CD4-positive, alpha-beta T cell (primary cell): ENCODE measurements at places on chromosomes 6 and 20.

DNA sequence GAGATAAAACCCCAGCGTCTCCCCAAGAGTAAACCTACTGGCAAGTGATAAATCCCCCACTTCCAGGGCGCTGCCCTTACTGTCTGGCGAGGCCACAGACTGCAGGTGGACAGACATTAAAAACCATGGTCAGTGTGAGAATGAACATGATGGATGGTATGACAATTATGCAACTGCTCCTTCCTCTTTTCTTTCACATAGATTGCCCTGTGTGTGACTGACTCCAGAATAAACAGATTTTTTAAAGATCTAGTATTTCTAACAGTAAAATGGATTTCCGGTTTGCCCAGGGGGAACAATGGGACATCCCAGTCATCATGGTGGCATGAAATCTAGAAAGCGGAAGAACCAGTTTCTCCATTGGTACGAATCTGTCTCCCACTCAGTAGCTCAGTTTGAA is 153.7 kb downstream of the FOXC1 start:
- no peak for DNase-seq

- DNase-seq: peak; percentile 20
Observed at GRCh38 chr6:138161338-138162110, at the start of gene ARFGEF3. Gene ARFGEF3, plus strand, starts transcription at chr6:138161939. Its CDS starts 148 bp downstream, at chr6:138162087.

DNA sequence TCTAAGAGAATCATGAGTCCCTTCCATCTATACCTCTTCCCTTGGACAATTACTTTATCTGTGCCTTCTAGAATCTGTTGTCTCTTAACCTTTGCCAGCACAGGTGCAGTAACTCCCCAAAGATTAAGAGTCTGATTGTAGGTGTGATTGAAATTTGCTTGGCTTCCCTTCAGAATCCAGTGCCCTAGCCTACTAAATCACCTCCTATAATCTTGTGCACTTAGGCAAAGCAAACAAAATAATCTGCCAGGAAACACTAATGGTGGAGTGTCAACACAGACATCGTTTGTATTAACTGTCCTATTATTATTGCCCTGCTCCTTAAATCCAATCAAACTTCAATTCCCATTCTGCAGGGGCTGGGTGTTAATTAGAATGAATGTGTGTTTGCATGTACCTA is 28.0 kb downstream of the ID4 start:
- no peak for DNase-seq

GRCh38 chr20:2357114-2357513 is 23.6 kb upstream of the TGM6 start:
- no peak for DNase-seq

DNA sequence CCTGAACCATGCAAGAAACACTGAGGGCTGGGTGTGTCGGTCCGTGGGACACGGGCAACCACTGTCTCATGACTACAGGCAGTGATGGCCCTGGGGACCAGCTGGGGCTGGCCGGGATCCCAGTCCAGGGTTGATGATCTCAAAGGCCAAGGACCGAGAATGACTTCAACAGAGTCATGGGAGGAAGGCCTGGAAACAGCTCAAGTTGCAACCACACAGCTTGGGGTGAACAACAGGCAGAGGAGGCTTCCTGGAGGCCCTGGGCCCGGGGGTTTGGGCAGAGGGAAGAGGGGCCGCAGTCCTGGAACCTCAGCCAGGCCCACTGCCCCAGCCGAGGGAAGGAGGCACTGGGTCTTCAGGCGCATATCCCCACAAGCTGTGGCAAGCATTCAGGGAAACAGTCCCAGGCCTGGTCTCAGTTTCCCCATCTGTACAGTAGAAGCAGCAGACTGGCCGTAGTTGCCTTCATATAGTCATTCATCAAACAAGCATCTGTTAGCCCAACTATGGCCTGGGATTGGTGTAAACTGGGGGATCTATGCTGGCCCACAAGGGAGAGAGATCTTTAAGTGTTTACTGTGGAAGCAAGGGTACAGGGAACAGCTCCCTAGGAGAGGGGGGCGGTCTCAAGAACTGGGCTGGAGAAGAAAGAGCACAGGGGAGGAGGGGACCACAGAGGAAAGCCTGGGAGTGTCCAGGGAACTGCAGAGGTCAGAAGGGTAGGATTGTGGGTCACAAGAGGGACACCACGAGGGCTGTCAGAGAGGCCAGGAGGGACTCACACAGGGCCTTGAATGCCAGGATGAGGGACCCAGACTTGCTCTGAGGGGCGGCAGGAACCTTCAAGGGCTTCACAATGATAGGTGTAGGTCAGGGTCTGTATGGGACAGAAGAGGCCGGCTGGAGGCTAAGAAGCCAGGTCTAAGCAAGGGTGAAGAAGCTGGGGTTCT is 2.1 kb downstream of the MYL9 start:
- DNase-seq: no peak

DNA sequence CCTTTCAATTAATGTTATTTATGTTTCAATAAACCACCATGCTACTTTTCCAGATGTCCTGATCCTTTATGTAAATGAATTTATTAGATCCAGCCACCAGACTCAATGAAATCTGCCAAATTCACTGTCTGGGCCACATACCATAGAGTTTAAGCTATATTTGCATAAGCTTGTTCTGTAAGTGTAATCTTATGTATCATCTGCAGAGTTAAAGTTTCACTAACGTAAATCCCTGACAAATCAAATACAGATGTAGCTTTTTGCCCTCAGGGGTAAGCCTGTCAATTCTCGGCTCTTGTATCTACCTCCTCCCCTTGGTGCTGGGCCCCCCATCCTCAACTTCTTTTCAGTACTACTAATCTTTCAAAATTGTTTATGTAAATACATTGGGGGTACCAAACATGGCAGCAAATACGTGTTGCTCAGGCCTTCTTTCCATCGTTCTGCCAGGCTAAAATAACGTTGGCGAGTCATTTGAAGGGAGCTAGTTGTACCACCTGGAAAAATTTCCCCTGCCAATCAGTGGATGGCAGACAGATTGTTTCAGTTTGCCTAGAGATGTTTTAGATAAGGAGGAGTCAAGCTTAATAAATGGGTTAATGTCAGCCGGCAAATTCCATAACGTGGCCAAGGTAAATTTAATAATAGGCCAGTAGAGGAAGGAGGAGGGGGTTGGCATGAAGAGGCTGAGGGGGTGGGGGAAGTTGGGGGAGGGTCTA is 79.6 kb downstream of the RPS12 start:
- DNase-seq: no peak

DNA sequence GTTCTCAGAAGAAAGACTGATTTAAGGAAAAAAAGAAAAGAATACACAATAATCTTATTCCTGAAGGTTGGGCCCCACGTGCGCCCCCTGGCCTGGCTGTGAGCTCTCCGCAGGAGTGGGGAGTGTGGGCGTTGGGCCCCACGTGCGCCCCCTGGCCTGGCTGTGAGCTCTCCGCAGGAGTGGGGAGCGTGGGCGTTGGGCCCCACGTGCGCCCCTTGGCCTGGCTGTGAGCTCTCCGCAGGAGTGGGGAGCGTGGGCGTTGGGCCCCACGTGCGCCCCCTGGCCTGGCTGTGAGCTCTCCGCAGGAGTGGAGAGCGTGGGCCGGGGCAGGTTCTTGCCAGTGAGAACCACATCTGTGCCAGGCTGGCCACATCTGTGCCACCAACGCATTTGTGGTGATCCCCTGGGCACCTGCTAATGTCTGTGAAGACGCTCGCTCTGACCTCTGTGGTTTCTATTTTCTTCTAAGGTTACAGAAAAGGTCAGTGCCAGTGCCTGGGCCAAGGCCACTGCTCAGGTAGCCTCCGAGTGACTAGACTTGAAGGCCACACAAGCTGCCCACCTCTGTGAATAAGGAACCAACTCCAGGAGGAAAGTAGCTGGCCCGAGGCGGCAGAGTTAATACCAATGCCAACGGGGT is 41.0 kb downstream of the WDR27 start:
- DNase-seq: no peak

DNA sequence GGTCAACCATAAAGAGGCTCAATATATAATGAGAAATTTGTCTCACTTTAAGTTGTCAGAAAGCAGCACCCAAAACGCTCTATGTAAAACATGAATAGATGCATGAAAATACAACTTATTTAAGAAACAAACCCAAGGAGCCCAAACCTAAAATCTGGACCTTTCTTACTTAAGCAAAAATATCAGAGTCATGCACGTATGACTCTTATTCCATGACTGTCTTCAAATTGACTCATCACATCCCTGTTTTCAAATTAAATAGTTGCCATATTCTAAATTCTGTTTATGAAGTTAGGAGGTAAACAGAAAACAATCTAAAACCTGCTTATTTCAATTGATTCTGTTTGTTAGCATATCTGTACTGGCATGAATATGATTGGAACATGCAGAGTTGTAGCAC is 42.1 kb downstream of the ANKRD6 start:
- no peak for DNase-seq

- DNase-seq: no peak
Observed at GRCh38 chr6:34565722-34566137, 9.6 kb upstream of the SPDEF start.

DNA sequence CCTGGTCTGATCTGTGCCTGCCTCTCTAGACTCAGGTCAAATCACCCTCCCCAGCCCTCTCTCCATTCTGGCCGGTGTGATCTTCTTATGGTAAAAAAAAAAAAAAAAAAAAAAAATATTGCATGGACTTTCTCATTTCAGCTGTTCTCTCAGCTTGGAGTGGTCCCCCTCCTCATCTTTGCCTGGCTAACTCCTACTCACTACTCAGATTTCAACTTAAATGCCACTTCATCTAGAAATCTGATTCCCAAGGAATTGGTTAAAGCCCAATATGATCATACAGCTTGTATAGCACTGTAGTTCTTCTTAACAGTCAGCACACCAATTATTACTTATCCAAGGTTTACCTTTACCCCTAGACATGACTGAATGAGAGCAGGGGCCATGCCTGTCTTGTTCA is 105.9 kb upstream of the CARMIL1 start:
- DNase-seq: no peak

- no peak for DNase-seq
Observed at GRCh38 chr6:35264550-35265274, 5.2 kb downstream of the ZNF76 start.
